MCF 10A (cell line): ENCODE measurements at places on chromosomes 11 and 22. TPM values are rescaled to one million over a fixed set of nuclear protein-coding genes. Genes with fewer than 3 reads are reported as not detected.

The AIFM3 gene
- 1.1 and 1.3 TPM in 2 replicates for total RNA-seq

The DRD2 gene
- total RNA-seq = 0.28 and 0.96 TPM in 2 replicates

The POLD4 gene
- 54.8 and 79.9 TPM in 2 replicates for total RNA-seq

The KLHL35 gene
- not detected in 2 replicates for total RNA-seq

The OR9Q1 gene
- not detected in 2 replicates for total RNA-seq

- H3K36me3 ChIP-seq = peaks cover 5% of the 10 kb centered on the region
- peaks cover 5% of the 10 kb centered on the region for H3K4me1 ChIP-seq
- no peak overlapping the region for H3K27ac ChIP-seq
- no peak overlapping the region for H3K4me3 ChIP-seq
Measured at GRCh38 chr11:17513853-17514252, 30.4 kb downstream of the USH1C start.

GRCh38 chr11:63567044-63567840 lies 4.1 kb upstream of the PLAAT2 start:
- DNase-seq = peak; percentile 82
- peaks cover 6% of the 10 kb centered on the region for H3K36me3 ChIP-seq
- no peaks in the 10 kb centered on the region for H3K27me3 ChIP-seq
- peak overlapping the region; percentile 98 for H3K27ac ChIP-seq
- peaks cover 45% of the 10 kb centered on the region for H3K4me1 ChIP-seq

GRCh38 chr22:45157907-45158306 lies 5.8 kb upstream of the NUP50 start:
- peaks cover 72% of the 10 kb centered on the region for H3K36me3 ChIP-seq
- H3K4me1 ChIP-seq = peaks cover 55% of the 10 kb centered on the region
- peak overlapping the region; percentile 88 for H3K27ac ChIP-seq
- H3K4me3 ChIP-seq = no peak overlapping the region

DNA sequence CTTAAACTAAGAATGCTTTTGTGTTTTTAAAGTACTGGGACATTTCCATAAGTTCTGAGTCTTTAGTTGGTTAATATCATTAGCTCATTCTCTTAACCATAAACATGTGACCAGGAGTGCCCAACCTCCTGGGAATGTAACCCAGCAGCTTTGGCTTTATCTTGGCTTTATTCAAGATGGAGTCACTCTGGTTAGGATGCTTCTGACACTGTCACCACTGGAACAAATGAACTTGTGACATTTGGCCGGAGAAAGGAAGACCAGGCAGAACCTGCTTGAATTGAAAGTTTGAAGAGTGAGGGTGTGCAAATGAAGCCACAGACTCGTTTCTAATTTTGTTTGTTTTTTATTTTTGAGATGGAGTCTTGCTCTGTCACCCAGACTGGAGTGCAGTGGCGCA lies 54.6 kb downstream of the OSBP2 start:
- no peak for DNase-seq
- no peak overlapping the region for H3K27ac ChIP-seq
- no peaks in the 10 kb centered on the region for H3K36me3 ChIP-seq
- no peaks in the 10 kb centered on the region for H3K27me3 ChIP-seq

- peaks cover 11% of the 10 kb centered on the region for H3K4me1 ChIP-seq
- H3K36me3 ChIP-seq = peaks cover 30% of the 10 kb centered on the region
- DNase-seq = peak; percentile 89
- no peaks in the 10 kb centered on the region for H3K27me3 ChIP-seq
- H3K27ac ChIP-seq = peak overlapping the region; percentile 40
Measured at GRCh38 chr11:819129-819931, 616 bp downstream of the PNPLA2 start.

GRCh38 chr11:93542811-93543229 lies 371 bp downstream of the SMCO4 start:
- peaks cover 11% of the 10 kb centered on the region for H3K4me1 ChIP-seq
- peaks cover 11% of the 10 kb centered on the region for H3K27me3 ChIP-seq
- H3K27ac ChIP-seq = peak overlapping the region; percentile 57
- H3K4me3 ChIP-seq = peak overlapping the region; percentile 79
- H3K36me3 ChIP-seq = no peaks in the 10 kb centered on the region

- H3K4me3 ChIP-seq = no peak overlapping the region
- no peak for DNase-seq
- H3K27me3 ChIP-seq = peaks cover 10% of the 10 kb centered on the region
- no peak overlapping the region for H3K27ac ChIP-seq
- H3K36me3 ChIP-seq = no peaks in the 10 kb centered on the region
- no peaks in the 10 kb centered on the region for H3K4me1 ChIP-seq
Measured at GRCh38 chr11:5938603-5938965, 3.5 kb upstream of the OR56A3 start.

DNA sequence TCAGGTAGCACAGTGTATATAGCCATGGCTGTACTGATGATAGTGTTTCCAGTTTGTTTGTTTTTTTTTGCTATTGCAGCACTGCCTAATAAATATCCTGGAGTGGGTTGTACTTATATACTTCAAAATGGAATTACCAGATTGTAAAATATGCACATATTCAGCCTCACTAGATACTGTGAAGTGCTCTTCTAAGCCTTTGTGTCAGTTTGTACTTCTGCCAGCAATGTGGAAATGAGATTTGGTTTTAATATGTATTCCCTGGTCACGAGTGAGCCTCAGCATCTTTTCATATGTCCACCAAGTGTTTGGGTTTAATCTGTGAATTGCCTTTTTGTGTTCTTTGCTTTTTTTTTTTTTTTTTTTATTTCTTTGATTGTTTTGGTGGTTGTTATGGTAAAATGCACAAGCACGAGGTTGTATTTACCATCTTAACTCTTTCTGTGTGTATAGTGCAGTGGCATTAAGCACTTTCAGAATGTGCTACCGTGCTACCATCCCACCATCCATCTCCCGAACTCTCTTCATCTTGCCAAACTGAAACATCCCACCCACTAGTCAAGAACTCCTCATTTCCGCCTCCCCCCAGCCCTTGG lies 34.9 kb downstream of the ST3GAL4 start:
- H3K36me3 ChIP-seq = no peaks in the 10 kb centered on the region
- no peak overlapping the region for H3K4me3 ChIP-seq
- H3K27me3 ChIP-seq = no peaks in the 10 kb centered on the region
- no peak for DNase-seq

DNA sequence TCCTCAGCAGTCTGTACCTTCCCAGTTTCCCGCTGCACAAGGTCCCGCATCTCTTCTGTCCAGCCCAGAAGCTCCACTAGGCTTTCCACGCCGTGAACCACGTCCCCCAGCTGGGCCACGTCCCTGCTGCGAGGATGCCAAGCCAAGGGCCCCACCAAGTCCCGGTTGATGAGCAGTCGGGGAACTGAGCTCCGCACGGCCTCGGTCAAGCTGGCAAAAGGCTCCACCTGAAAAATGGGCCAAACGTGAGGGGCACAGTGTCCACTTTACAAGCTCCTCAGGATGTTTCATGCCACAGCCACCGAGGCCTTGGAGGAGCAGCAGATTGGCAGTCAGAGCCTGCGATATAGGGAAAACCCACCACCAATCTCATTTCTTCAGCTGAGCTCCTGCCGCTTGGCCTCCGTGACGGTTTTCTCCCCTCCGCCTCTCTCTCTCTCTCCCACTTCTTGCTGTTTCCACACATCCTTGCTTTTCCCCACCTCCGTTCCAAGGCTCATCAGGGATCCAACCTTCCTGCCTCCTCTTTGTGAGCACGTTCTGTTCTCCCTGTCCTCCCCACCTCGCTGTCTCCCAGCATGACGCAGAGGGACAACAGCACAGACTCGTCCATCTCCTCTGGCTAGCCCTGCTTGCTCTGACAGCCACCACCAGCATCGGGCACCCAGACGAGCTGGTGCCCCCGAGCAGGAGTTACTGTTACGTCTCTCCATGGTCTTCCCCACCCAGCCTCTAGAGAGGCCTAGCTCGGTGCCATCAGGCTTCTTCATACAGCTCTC lies 11.5 kb downstream of the RIC8A start:
- H3K4me3 ChIP-seq = no peak overlapping the region
- H3K4me1 ChIP-seq = peaks cover 9% of the 10 kb centered on the region
- H3K36me3 ChIP-seq = peaks cover 33% of the 10 kb centered on the region
- no peak for DNase-seq

DNA sequence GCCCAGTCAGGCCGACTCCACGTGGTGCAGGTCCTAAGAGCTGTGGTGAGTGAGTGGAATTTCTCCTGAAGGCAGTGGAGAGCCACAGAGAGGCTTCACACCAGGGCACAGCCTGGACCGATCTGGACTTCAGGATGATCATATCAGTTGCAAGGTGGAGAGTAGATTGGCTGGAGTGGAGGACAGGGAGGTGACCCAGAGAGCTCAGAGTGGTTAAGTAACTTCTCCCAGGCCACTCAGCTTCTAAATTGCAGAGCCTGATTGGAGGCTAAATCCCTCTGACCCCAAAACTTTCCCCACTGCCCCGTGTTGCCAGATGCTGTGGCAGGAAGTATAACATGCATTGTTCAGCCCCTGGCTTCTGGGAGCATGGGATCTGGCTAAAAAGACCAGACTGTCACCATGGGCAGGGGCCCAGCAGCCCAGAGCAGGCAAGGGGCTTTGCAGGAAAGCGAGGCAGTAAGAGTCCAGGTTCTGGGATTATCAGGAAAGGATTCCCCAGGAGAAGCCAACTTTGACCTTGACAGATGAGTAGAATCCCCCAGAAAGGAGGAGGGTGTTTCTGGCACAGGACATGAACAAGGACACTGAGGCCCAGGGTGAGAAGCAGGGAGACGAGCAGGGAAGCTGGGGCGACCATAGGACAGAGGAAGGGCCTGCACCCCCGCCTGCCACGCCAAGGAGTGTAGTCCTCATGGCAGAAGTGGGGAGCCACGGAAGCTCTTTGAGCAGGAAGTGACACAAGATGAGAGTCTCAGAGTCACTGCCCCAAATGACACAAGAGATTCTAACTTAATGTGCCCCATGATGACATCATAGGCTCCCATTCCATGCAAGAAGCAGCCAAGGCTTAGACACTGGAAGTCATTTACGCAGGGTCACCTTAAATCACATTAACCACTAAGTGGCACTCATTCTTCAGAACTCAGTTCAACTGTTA lies 4.8 kb downstream of the SLC35C1 start:
- no peak for DNase-seq
- peaks cover 19% of the 10 kb centered on the region for H3K4me1 ChIP-seq
- H3K27me3 ChIP-seq = no peaks in the 10 kb centered on the region
- no peak overlapping the region for H3K4me3 ChIP-seq
- H3K36me3 ChIP-seq = peaks cover 16% of the 10 kb centered on the region
- peak overlapping the region; percentile 6 for H3K27ac ChIP-seq

GRCh38 chr11:101195294-101195693 lies 65.7 kb upstream of the PGR start:
- DNase-seq = no peak
- no peaks in the 10 kb centered on the region for H3K36me3 ChIP-seq
- no peak overlapping the region for H3K4me3 ChIP-seq
- H3K4me1 ChIP-seq = no peaks in the 10 kb centered on the region

DNA sequence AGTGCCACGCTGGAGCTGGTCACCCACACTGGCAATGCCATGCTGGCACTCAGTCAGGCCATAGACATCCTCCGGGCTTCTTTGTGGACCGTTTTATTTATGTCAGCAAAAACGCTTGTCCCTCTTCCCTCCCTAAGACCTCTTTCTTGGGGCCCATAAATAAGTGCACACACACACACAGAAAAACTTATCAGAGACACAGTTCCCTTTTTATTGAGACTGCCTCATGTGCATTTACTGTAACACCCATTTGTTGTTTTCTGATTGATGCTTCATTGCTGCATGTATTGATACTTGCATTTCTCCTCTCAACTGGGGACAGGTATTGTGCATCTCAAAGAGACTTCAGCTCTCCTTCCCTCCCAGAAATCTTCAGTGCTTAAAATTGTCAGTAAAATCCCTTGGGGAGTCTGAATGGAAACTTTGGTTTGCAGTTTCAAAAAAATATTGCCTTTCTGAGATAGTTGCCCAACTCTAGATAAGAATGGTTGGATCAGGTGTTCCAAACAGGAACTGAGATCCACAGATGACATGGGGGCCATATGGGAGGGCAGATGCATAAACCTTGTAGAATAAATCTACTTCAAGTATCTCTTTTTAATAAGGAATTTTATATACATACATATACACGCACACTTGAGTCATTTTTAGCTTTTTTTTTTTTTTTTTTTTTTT lies 50.9 kb downstream of the PPP2R1B start:
- H3K4me1 ChIP-seq = peaks cover 26% of the 10 kb centered on the region
- no peak for DNase-seq
- H3K36me3 ChIP-seq = peaks cover 34% of the 10 kb centered on the region
- no peak overlapping the region for H3K27ac ChIP-seq
- no peaks in the 10 kb centered on the region for H3K27me3 ChIP-seq
- no peak overlapping the region for H3K4me3 ChIP-seq

GRCh38 chr11:86812981-86813380 lies 12.6 kb downstream of the PRSS23 start:
- H3K4me1 ChIP-seq = peaks cover 13% of the 10 kb centered on the region
- no peaks in the 10 kb centered on the region for H3K27me3 ChIP-seq
- peaks cover 5% of the 10 kb centered on the region for H3K36me3 ChIP-seq
- no peak overlapping the region for H3K27ac ChIP-seq
- no peak overlapping the region for H3K4me3 ChIP-seq
- DNase-seq = no peak

- peak; percentile 81 for DNase-seq
- no peaks in the 10 kb centered on the region for H3K36me3 ChIP-seq
- H3K27me3 ChIP-seq = no peaks in the 10 kb centered on the region
Measured at GRCh38 chr22:50016988-50017700, 4.6 kb upstream of the IL17REL start.

GRCh38 chr22:44638971-44639760 lies 62.8 kb upstream of the PRR5 start:
- H3K4me3 ChIP-seq = no peak overlapping the region
- DNase-seq = no peak

GRCh38 chr11:35615921-35616900 lies 2.0 kb upstream of the FJX1 start:
- no peak overlapping the region for H3K27ac ChIP-seq
- peaks cover 18% of the 10 kb centered on the region for H3K36me3 ChIP-seq
- no peaks in the 10 kb centered on the region for H3K27me3 ChIP-seq
- peak; percentile 67 for DNase-seq
- H3K4me3 ChIP-seq = no peak overlapping the region
- peaks cover 11% of the 10 kb centered on the region for H3K4me1 ChIP-seq

DNA sequence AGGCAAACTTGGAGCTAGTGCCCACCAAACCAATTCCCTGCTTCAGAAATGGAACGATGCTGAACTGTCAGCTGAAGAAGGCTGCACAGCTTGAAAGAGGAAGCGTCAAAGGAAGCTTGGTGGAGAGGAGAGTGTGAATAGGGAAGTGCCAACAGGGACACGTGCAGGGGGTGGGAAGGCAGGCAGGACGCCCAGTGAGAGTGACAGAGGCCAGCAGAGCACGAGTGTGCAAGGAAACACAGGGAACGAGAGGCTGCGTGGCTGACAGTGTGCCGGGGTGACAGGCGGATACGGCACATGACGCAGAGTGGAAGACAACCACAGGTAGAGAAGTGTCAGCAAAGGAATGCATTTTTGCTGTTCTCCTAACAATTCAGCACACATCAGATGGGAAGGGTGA lies 196.4 kb downstream of the LARGE1 start:
- no peak overlapping the region for H3K27ac ChIP-seq
- no peak for DNase-seq
- H3K36me3 ChIP-seq = no peaks in the 10 kb centered on the region
- no peak overlapping the region for H3K4me3 ChIP-seq

DNA sequence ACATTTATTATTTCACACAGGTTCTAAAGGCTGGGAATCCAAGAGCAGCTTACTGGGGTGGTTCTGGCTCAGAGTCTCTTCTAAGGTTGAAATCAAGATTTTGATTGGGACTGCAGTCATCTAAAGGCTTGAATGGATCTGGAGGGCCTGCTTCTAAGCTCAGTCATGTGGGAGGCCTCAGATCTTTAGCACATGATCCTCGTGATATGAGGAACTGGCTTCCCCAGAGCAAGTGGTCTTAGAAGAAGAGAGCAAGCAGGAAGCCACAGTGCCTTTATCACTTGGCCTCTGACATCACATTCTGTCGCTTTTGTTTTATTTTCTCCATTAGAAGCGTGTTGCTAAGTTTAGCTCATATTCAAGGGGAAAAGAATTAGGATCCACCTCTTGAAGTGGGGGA lies 88.9 kb downstream of the ARFGAP2 start:
- H3K4me3 ChIP-seq = no peak overlapping the region
- no peak overlapping the region for H3K27ac ChIP-seq
- H3K4me1 ChIP-seq = no peaks in the 10 kb centered on the region
- H3K27me3 ChIP-seq = no peaks in the 10 kb centered on the region
- no peaks in the 10 kb centered on the region for H3K36me3 ChIP-seq
- no peak for DNase-seq
